T-helper 2 cell treated with Interferon-gamma antibody and Interleukin-4, amounts not matched to agents 5 μg/mL and 100 μg/mL, for 36 hours (primary cell): ENCODE measurements at places on chromosomes 6 and 20.

- DNase-seq, result no peak
Observed at GRCh38 chr6:31305703-31306219, 33.9 kb upstream of the HLA-C start.

DNA sequence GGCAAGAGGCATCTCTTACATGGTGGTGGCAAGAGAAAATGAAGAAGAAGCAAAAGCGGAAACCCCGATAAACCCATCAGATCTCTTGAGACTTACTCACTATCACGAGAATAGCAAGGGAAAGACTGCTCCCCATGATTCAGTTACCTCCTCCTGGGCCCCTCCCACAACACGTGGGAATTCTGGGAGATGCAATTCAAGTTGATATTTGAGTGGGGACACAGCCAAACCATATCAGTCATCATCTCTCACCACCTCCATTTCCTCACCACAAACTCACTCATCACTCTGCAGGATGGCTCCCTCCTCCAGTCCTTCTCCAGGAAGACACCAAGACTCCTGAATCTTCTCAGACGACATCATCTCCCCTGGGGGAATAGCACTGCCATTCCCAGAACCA is 25.8 kb upstream of the SLC16A10 start:
- DNase-seq, result no peak

DNA sequence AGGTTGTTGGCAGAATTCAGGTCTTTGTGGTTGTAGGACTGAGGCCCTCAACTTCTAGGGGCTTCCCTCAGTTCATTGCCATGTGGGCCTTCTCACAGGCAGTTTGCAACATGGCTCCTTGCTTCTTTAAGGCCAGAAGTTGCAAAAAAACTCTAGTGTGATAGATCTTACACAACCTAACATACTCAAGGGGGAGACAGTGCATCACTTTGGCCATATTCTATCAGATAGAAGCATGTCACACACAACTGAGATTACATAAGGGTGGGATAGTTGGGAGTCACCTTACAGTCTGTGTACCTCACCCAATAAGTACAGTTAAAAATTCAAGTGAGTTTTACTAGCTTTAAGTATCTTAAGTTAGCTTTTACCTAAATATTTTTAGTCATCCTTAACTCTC is 1.6 kb downstream of the SIRPD start:
- DNase-seq, result no peak

- no peak for DNase-seq
Observed at GRCh38 chr20:40441771-40442170, 247.3 kb downstream of the MAFB start.
